ENCODE measurements at places on chromosomes 6 and 20.
A peak's percentile ranks its signal among the peaks of the same experiment; 100 is the strongest.

GRCh38 chr20:432208-432607 lies 24.1 kb downstream of the RBCK1 start:
- DNase-seq: no peak

DNA sequence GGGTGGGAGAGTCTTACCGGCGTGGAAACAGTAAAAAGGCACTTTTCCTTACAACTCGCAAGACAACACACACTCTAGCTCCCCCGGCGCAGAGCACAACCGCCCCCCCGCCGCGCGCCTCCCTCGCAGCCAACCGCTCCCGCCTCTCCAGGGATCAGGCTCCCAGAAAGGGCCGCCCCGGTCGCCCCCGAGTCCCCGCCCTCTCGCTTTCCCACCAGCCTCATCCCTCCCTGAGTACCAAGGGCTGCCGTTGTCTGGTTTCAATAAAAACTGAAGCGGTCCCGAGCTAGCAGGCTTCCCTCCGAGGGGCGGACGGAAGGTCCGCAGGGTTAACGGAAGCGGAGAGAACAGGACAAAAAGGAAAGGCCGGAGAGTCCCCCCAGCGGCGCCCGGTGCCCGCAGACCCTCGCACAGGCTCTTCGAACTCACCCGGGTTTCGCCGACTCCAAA lies 804 bp downstream of the ELOVL5 start:
- peak; percentile 84 for DNase-seq

- DNase-seq: no peak
These were observed 733.3 kb upstream of the SLC35B3 start for GRCh38 chr6:9168669-9169068.

GRCh38 chr20:50288128-50288623 lies 97.5 kb downstream of the CEBPB start:
- no peak for DNase-seq

GRCh38 chr20:10463622-10464021 lies 28.5 kb downstream of the SLX4IP start:
- DNase-seq: no peak
